ENCODE measurements at places on chromosomes 12 and 14. TPM values are rescaled to one million over a fixed set of nuclear protein-coding genes. Genes with fewer than 3 reads are reported as not detected.

VRTN gene
- 18.6 TPM for total RNA-seq

DNA sequence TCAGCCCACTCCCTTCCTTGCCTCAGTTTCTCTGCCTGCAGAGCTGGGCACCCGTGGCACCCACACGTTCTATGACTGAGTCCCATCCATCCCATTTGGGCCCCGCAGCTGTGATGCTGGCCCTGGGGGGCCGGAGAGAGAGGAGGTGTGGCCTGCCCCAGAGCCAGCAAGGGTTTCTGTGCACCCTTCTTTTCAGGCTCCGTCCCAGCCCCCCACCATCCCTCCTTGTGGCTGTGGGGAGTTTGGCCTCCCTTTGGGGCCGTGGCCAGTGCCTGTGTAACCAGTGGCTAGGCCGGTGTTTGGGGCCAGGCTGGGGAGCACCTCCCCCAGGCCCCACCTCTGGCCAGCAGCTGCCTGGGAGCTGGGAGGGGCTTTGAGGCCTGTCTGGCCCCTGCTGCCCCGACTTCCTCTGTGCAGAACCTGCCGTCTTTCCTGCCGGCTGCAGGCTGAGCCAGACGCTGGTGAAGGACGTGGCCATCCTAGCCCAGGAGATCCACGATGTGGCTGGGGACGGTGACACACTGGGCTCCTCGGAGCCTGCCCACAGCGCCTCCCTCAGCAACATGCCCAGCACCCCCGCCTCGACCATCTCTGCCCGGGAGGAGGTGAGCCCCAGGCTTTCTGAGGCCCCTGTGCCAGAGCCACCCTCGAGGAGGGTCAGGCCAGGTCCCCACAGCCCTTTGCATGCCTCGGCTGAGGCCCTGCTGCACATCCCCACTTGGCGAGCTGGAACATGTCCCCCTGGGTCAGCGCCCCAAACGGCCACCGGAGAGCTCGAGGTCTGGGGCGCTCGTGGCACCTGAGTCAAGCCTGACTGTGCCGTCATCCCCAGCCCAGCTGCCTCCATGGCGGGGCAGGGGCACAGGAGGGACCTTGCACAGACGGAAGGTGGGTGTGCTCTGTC, 27.7 kb downstream of the CEP170B start:
- no peak overlapping the region for H3K4me3 ChIP-seq
- DNase-seq: no peak
- H3K4me1 ChIP-seq: peaks cover 7% of the 10 kb centered on the region
- H3K27ac ChIP-seq: no peak overlapping the region

DNA sequence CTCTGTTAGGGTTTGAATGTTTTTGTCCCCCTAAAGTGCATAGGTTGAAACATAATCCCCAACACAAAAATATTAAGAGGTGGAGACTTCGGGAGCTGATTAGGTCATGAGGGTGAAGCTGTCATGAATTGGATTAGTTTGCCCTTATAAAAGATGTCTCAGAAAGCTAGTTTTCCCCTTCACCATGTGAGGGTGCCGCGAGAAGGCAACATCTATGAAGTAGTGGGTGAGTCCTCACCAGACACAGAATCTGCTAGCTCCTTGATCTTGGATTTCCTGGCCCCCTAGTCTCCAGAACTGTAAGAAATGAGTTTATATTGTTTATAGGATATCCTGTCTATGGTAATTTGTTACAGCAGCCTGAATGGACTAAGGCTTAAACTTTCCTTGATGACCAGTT, 301.5 kb upstream of the ATP2B1 start:
- no peaks in the 10 kb centered on the region for H3K4me1 ChIP-seq
- peak; percentile 43 for DNase-seq
- no peaks in the 10 kb centered on the region for H3K36me3 ChIP-seq
- H3K27me3 ChIP-seq: no peaks in the 10 kb centered on the region
- H3K27ac ChIP-seq: no peak overlapping the region
- no peak overlapping the region for H3K4me3 ChIP-seq

- no peaks in the 10 kb centered on the region for H3K27me3 ChIP-seq
- H3K27ac ChIP-seq: no peak overlapping the region
- H3K36me3 ChIP-seq: peaks cover 22% of the 10 kb centered on the region
- DNase-seq: peak; percentile 8
- peaks cover 6% of the 10 kb centered on the region for H3K4me1 ChIP-seq
Observed at GRCh38 chr12:68831272-68831671, 23.3 kb downstream of the MDM2 start.

DNA sequence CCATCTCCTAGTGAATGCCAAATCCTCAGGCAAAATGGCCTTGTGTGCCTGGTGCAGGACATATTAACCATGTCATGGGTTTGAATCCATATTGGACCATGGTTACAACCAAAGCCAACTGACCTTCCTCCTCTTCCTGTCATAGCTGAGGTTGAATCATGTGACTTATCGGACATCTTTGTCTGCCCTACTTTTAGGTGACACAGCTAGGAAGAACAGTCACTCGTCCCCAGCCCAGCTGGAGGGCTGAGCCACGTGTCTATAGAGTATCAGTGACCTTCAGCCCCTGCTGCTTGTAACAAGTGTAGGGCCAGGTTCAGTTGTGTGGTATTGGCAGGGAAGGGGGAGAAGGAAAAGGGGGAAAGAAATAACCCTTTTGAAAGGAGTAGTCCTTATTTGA, 225.2 kb downstream of the KTN1 start:
- H3K4me1 ChIP-seq: peaks cover 4% of the 10 kb centered on the region
- no peak for DNase-seq
- H3K27ac ChIP-seq: no peak overlapping the region
- no peaks in the 10 kb centered on the region for H3K27me3 ChIP-seq
- no peaks in the 10 kb centered on the region for H3K36me3 ChIP-seq

FAM181A gene
- not detected for total RNA-seq

GRCh38 chr12:96091833-96092232, 56.4 kb upstream of the LTA4H start:
- H3K36me3 ChIP-seq: no peaks in the 10 kb centered on the region
- H3K4me1 ChIP-seq: no peaks in the 10 kb centered on the region
- H3K27ac ChIP-seq: no peak overlapping the region
- H3K27me3 ChIP-seq: no peaks in the 10 kb centered on the region

GRCh38 chr12:70627677-70628076, 9.6 kb downstream of the PTPRB start:
- no peaks in the 10 kb centered on the region for H3K36me3 ChIP-seq
- H3K27me3 ChIP-seq: no peaks in the 10 kb centered on the region
- DNase-seq: no peak
- H3K4me1 ChIP-seq: peaks cover 1% of the 10 kb centered on the region

DNA sequence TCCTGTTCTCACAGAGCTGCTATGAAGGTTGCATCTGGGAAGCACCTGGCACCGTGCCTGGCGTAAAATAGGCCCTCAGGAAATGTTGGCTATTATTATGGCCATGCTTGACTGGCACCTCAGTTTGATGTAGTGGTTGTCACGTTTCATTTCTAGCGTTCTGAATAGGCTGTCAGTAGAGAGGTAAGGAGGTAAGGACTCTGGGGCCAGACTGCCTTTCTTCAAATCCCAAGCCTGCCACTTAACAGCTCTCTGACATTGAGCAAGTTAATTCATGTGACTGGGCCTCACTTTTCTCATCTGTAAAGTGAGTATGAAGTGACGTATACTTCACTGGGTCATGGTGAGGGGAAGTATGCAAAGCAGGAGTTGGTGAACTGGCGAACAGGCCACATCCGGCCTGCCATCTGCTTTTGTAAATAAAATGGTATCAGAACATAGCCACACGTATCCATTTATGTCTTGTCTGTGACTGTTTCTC, 196.2 kb downstream of the CACNA1C start:
- H3K27me3 ChIP-seq: no peaks in the 10 kb centered on the region
- H3K27ac ChIP-seq: no peak overlapping the region
- peaks cover 30% of the 10 kb centered on the region for H3K4me1 ChIP-seq
- no peaks in the 10 kb centered on the region for H3K36me3 ChIP-seq
- DNase-seq: no peak
